ENCODE measurements at places on chromosomes 16 and 17. TPM values are rescaled to one million over a fixed set of nuclear protein-coding genes. Genes with fewer than 3 reads are reported as not detected.

GRCh38 chr16:59758848-59759247, 1024.7 kb upstream of the GOT2 start:
- no peak for DNase-seq

- DNase-seq = no peak
Observed at GRCh38 chr16:796296-797119, 4.0 kb downstream of the GNG13 start.

- DNase-seq = peak; percentile 33
Observed at GRCh38 chr16:72434159-72434558, 262.2 kb upstream of the PMFBP1 start.

GRCh38 chr17:64109400-64109799, 20.5 kb downstream of the ERN1 start:
- DNase-seq = no peak

DNA sequence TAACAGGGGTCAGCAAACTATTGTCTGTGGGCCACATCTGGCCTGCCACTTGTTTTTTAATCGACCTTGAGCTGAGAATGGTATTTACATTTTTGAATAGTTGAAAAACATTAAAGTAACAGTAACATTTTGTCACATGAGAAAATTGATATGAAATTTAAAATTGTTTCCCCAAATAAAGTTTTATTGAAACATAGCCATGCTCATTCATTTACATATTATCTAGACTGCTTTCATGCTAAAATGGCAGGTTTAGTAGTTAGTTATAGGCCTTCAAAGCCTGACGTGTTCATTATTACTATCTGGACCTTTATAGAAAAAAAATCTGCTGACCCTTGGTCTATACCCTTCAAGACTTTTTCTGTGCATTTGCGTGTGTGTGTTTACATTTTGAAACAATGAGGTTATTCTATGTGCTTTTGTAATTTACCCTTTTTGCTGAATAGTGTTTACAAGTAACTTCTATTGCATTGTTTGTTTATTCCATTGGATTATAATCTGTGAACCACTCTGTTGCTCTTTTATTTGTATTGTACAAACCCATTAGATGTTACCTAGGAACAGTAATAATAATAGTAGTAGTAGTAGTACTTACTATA, 37.1 kb downstream of the FTO start:
- DNase-seq = no peak

Gene TMEM88
- total RNA-seq = 1.1 TPM

Gene LITAF
- total RNA-seq = 0.96 TPM

Gene SRL
- not detected for total RNA-seq

Gene DNAI2
- total RNA-seq = not detected

Gene DLG4
- total RNA-seq = 17.3 TPM

Data from LHCN-M2 (cell line).